ENCODE measurements at places on chromosomes 3 and 15. TPM values are rescaled to one million over a fixed set of nuclear protein-coding genes. Genes with fewer than 3 reads are reported as not detected.

BUB1B gene
- total RNA-seq: 86.8 TPM

SIAH2 gene
- total RNA-seq: 36.6 TPM

COL6A5 gene
- total RNA-seq: not detected

PDIA5 gene
- total RNA-seq: 26.0 TPM

TEX55 gene
- total RNA-seq: not detected

SH2D7 gene
- not detected for total RNA-seq

- no peak for DNase-seq
These were observed 71.8 kb downstream of the FGF7 start for GRCh38 chr15:49494842-49495241.

- DNase-seq: no peak
These were observed 352.9 kb downstream of the PTPRG start for GRCh38 chr3:61914276-61914675.

DNA sequence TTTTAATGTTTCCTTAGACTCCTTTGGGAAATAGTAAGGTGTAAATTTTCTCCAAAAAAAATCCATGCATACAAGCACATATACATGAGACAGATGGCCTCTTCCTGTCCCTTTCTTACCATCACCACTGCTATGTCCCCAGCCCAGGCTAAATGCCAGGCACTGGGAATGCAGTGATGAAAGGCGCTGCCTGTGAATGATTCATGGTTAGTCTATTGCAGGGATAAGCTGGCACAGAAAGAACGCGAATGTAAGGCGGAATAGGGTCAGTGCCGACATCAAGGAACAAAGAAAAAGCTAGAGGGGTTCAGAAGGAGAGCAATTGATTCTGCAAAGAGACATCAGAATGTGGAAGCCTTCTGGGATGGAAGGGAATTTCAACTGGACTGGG is 36.2 kb upstream of the CFAP161 start:
- DNase-seq: peak; percentile 65

DNA sequence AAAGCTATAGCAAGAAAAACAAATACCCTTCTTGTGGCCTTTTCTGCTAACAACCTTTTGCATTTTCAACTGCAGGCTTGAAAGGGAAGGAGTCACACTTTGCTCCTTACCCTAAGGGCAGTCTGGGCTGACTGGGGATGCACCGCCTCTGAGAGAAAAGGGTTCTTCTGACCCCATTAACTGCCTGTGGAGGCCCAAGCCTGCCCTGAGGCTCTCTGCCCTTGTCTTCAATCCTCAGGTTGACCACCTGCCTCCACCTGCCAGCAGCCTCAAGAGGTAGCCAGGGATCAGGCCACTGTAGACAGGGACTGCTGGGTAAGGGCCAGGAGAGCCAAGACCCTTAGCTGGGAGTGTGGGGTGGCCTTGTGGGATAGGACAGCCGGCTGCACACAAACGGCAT is 93.8 kb downstream of the SQOR start:
- no peak for DNase-seq

DNA sequence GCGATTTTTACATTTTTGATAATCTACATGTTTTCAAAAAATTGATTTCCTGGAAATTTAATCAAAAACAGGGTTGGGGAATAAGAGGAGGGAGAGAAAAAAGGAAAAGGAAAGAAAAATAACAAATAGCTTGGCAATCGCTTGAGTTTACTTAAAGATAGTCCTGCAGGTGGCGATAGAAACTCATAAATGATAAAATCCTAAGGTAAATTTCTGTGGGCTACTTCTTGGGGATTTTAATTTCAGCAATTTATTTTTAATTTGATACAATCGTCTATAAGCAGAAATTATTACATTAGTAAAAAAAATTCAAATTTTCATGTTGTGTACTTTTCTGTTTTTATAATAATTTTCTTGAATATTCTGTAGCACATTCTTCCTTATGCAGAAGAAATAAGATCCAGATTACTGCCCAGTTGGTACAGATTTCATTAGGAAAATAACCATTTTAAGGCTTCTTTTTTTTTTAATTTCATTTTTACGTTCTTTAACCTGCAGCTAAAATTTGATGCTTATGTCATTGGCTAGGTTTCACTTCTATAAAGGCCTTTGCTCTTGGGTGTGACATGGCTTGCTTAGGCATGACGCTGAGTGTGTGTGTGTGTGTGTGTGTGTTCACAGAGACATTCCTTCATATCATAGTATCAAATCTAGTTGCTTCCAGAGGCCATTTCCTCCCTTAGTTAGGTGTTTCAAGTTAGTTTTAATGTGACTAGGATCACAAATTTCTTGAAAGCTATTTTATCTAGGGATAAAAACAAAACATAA is 181.8 kb downstream of the MCTP2 start:
- no peak for DNase-seq

- DNase-seq: peak; percentile 23
These were observed 1.4 kb downstream of the ISLR start for GRCh38 chr15:74174958-74175253.

DNA sequence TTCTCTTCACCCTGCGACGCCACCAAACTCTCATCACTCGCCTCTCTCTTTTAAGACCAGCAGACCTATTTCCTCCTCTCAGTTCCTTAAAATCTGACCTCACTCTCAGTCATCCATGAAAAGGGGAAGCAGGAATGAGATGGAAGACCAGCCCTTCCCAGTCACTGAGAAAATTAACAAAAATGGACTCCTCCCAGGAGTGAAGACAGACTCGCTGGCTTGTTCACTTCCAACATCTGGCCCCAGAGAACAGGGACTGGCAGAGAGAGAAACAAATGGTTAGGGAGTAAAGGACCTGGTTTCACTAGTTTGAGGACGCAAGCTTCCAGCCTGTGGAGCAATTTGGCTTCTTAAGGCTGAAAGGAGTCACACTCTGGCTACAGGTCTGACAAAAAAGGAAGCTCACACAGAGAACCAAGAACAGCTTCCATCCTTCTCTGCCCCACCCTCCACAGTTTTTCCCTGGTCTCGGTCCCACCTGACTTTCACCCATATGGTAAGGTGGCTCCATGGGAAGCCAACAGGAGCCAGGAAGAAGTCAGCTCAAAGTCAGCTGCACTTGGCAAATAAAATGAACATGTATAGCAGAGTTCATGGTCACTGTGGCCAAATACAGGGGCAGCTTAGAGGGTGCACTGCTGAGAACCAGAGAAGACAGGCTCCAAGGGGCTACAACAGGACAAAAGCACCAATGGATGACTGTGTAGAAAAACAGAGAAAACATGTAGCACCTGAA is 57.2 kb downstream of the ITGB5 start:
- no peak for DNase-seq

GRCh38 chr3:64344721-64345207 is 119.5 kb upstream of the PRICKLE2 start:
- DNase-seq: peak; percentile 37

DNA sequence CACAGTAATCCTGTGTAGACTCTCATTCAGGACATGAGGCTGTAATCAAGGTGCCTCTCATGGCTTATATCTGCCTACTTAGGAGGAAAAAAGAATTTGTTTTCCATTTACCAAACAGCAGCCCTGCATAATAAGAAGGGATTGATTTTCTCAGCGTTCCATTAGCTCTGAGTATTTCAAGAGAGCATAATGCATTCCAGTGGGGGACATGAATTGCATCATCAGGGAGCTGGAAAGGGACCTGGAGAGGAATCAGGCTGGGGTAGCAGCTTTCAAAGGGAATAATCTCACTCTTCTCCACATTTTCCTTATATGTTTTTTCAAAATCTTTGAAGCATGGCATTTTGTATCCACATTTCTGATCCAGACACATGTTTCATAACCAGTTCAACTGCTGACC is 150.6 kb upstream of the ANKRD28 start:
- peak; percentile 3 for DNase-seq

- DNase-seq: no peak
These were observed 10.3 kb upstream of the LRRC31 start for GRCh38 chr3:169879845-169880575.

DNA sequence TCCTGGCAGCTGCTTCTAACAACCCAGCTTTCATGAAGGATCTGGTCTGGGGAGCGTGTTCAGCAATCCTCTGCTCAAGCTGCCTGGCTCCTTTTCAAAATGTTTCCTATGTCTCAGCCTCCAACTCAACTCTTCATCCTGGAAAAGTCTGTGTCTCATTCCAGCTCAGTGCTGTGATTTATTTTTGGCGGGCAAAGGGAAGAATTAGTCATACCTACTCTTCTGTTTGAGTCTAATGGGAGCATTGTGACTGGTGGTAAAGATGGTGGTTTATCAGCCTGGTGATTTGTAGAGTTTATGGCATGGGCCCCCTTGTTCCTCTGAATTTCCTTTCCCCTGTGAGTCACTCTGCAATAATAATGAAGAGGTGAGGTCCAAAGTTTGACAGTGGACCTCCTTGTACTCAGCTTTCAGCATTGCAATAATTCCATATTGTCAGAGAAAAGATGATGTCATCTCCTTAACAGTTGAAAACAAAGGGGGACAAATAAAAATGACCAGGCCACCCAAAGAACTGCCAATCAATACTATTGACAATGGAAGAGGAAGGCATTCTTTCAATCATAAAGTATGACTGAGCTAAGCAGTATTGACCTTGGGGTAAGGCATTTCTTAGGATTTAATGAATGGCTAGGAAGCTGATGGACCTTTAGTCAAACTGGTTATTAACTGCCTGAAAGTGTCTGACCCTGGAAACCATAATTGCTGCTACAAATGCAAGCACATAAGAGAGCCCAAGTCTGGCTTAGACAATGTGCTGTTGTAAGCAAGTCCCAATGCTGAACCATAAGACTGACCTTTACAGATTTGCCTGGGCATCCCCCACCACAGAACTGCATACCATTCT is 204.7 kb upstream of the MCTP2 start:
- no peak for DNase-seq

GRCh38 chr3:149839896-149840295 is 26.9 kb downstream of the RNF13 start:
- DNase-seq: no peak

GRCh38 chr3:69536306-69537020 is 150.6 kb upstream of the FRMD4B start:
- no peak for DNase-seq

- DNase-seq: no peak
These were observed 143.1 kb downstream of the LSAMP start for GRCh38 chr3:116302087-116302747.

DNA sequence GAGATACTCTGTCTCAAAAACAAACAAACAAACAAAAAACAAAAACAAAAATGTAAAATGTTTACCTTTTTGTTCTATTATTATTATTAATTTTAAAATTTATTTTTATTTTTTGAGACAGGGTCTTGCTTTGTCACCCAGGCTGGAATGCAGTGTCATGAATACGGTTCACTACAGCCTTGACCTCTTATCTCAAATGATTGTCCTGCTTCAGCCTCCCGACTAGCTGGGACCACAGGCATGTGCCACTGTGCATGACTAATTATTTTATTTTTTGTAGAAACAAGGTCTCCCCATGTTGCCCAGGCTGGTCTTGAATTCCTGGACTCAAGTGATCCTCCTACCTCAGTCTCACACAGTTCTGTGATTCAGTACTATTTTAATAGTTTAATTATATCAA is 5.7 kb upstream of the SLC25A26 start:
- no peak for DNase-seq

DNA sequence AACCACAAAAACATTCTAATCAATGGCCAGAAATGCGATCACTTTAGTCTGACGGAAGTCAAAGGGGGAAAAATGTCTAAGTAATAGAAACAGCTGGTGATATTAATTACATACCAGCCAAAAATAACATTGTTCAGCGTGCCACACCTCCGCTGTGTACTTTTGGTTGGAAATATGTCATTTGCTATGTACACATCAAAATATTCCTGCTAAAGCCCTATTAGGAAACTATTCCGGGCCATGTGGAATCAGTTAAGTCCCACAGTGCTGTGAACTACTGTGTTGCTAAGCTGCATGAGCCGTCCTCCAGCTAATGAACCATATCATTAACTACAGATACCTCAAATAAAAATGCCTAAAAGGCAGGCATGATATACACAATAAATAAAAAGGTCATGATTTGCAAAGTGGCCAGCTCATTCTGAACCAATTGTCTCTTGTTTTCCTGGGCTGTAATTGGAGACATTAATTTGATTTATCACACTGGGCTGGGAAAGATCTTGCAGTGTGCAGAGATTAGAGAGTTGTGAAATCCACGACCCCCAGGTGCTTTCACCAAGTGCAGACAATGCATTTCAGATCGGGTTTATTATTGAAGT is 200.5 kb upstream of the LRTM1 start:
- DNase-seq: no peak

Measured in G401 (cell line).